NCI-H446 treated with DMSO at 0.1 percent for 48 hours (cell line): ENCODE measurements at places on chromosomes 5 and 9.

DNA sequence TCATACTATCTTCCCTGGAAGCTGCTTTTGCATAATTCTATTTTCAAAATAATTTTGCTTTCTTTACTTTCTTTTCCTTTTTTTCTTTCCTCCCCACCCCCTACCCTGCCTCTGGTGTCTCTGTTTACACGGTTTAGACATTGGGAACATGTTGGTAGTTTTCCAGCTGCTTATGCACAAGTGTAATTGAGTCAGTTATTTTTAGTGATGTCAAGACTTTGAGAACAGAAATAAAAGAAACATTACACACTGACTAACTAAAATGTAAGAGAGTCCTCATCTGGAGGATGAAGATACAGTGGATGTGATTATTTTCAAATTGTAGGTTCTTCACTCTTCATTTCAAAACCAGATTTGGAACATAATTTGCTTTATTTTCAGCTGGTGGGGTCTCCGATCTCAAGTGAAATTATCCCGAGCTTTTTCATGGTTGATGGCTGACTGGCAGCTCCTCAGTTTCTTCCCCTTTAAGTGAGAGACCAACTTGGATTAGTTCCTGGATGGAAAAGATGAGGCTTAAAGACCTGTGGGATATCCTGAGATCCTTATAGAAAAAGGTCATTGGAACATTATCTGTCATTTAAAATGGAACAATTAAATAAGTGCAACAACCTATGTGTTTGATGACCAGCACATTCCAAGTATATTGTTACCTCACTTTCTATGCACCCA is 154.4 kb upstream of the ZNF462 start:
- no peak for DNase-seq

GRCh38 chr5:82295959-82296531 is 17.9 kb upstream of the RPS23 start:
- DNase-seq = no peak

DNA sequence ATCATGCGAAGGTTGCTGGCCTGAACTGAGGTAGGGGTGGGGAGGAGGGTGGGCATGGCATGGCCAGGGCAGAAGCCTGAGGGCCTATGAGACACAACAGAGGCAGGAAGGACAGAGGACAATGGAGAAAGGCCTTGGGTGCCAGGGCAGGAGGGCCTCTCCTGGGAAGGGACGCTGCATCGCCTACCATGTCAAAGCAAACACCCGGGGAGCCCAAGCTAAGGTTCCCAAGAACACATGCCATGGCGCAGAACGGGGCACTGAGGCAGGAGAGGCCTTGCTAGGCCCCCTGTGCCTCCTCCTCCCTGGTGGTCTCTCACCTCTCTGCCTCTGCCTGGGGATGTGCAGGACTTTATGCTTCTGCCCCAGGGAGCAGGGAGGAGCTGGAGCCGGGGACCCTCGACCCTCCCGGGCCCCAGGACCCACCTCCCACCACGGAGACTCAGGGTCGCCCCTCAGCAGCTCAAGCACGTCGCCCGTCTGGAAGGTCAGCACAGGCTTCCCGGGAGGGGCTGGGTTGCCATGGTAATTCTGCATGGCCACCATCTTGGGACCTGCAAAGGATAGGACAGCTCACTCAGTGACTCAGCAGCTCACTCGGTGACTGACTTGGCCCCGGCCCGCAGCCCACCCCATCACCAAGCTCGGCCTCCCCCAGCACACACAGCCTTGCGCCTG is 40.3 kb upstream of the SARDH start:
- no peak for DNase-seq

DNA sequence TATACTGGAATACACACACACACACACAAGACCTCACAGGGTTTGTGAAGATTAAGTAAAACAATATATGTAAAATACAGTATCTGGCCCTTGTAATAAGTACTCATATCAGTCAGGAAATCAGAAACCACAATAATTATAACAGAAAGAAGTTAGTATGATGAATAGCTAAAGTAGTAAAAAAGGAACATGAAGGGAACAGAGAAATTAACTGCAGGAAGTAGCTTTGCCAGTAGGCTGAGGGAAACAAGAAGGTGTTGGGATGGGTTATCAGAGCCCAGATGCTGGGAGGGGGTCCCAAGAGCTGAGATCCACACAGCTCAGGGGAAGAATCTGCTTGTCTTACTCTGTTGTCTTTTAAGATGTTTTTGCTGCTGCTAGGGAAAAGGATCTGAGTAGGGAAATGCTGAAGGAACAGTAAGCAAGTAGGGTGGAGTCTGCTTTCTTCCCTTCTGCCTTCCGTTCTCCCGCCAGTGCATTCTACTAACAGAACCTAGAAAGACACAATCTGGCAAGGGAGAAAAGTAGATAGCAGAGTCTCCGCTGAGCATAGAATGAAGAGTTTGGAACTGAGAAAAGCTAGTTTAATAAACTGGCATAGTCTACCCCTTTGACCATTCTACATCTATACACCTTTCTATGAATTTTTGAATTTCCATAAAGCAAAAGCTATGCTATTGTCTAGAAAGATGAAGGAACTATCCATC is 55.3 kb upstream of the ALDH1A1 start:
- DNase-seq = no peak

- DNase-seq = peak; percentile 18
These were observed 2.1 kb downstream of the MSANTD3 start for GRCh38 chr9:100428871-100429654.

GRCh38 chr5:124195411-124195810 is 551.0 kb downstream of the ZNF608 start:
- no peak for DNase-seq

GRCh38 chr5:120252839-120253238 is 211.3 kb upstream of the PRR16 start:
- peak; percentile 20 for DNase-seq

DNA sequence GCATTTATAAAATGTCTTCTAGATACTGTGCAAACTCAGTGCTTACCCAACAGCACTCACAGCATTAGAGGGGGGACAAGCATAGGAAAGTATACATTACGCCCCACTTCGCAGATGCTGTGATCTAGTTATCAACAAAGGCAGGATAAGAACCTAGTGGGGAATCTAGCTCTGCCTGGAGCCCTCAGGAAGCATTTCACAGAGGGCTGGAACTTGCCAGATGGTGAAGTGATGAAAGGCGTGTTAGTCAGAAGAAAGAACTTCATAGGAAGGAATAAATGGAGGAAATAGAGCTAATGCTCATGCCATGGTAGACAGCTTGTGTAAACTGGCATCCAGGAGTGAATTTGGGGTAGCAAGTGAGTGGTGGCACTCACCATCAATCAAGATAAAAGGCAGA is 25.8 kb downstream of the DIRAS2 start:
- peak; percentile 46 for DNase-seq

DNA sequence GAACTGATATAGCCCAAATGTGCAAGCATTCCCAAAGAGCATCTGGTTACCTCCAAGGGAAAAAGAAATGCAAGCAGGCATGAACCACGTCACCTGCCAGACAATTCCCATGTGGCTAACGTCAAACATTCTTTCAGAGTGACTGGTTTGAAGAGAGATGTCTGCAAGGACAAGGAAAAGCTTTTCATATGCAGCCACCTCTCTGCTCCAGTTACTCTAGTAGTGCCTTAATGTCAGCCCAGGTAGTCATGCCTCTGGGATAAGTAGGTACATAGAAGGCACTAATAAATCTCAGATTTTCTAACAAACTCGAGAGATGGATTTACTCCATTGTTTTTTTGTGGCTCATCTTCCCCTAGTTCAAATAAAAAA is 96.8 kb upstream of the IFNK start:
- DNase-seq = no peak

DNA sequence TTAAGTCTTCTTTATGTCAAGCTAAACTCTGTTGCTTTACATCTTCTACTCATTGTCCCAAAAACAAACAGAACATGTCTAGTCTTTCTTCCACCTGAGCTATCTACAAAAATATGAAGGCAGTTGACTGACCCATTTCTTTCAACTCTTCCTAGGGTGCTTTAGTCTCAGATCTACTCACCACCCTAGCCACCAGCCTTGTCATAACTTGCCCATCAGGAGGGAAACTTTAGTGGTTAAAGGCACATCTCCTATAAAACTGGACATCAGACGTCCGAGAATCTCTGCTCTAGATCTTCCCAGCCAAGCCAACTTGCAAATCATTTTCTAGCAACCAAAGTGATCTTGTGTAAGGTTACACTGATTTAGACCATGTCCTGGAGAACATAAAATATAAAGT is 205.0 kb downstream of the ACTL7B start:
- no peak for DNase-seq

GRCh38 chr5:67793418-67793817 is 422.1 kb upstream of the PIK3R1 start:
- no peak for DNase-seq

DNA sequence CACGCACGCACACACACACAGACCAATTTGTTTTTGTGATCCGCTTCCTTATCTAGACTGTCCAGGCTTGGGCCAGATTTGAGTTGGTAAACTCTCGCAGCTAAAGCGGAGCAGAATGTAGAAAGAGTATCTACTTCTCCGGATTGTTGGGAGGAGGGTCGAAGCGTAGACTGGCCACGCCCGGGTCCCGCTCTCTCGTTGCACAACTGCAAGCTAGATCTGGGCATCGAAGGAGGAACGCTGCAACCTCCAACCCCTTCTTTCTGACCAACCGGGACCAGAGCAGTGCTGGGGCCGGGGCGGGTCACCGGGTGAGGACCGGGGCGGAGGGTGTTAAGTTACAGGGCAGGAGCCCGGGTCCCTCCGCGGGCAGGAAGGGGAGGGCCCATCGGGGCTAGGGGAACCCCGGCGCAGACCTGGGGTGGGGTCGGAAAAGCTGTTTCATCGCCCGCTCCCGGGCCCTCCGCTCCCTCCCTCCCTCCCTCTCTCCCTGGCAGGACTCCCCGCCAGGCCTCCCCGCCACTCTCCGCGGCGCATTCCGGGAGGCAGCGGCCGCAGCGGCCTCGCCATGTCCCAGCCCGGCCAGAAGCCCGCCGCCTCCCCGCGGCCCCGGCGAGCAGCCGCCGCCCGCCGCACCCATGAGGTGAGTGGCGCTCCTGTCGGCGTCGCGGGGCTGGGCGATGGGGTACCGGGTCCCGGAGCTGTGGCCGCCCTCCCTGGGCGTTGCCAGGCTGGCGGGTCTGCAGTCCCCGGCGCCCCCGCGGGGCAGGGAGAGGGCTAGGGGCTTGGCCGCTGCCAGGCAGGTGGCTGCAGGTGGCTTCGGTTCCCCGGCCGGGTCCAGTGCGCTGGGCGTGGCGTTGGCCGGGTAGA is at the start of gene CAST:
Gene CAST, plus strand, starts transcription at position 522 of the 870 bp plus-strand sequence. Its CDS starts 47 bp downstream, at position 569.
- no peak for DNase-seq

- DNase-seq = no peak
These were observed 1.6 kb downstream of the ANXA2R start for GRCh38 chr5:43038496-43038989.

GRCh38 chr9:121055642-121056143 is 5.6 kb upstream of the C5 start:
- no peak for DNase-seq

- DNase-seq = no peak
These were observed 42.1 kb upstream of the EEIG1 start for GRCh38 chr9:128022886-128023285.

- no peak for DNase-seq
These were observed 90.3 kb upstream of the RANBP6 start for GRCh38 chr9:6105738-6106137.

- DNase-seq = no peak
These were observed 6.6 kb upstream of the PRXL2C start for GRCh38 chr9:96661711-96662110.

DNA sequence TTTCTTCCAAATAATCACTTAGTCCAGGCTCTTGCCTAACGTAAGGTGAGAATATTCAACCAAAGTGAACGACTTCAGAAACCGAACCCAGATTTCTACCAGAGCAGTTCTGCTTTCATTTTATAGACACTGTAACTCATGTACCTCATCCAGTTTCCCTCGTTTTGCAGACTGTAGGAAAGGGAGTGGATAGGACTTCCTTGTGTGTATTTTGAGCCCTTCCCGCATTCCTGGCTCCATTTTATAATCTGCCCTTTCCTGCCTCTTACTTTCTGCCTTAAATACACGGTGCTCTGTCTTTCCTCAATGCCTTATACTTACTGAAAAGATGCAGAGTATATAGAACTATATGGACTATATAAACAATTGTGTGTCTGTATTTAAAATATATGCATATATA is 20.8 kb downstream of the MINAR2 start:
- DNase-seq = no peak

- no peak for DNase-seq
These were observed 105.5 kb upstream of the PRLR start for GRCh38 chr5:35335752-35336151.

DNA sequence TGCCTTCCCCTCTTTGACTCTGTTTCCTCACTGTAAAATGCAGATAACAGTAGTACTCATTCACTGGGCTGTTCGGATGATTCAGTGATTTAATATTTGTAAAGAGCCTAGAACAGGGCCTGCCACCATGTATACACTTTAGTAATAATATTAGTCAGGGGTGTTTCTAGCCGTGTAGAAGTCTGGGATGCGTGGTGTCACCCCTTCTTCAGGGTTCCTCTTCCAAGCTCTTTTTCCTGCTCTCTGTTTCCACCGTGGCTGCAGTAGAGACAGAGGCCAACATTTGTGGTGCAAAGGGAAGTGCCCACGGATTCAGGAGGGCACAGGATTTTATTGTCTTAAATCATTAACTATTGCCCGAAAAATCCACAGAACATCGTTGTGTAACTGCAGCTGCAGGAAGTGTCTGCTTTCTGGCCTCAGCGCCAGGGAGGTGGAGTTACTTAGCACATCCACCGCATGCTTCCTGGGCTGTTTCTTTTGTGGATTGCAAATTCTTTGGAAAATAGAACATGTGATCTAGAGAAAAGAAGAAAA is 61.7 kb downstream of the TRIO start:
- DNase-seq = no peak

DNA sequence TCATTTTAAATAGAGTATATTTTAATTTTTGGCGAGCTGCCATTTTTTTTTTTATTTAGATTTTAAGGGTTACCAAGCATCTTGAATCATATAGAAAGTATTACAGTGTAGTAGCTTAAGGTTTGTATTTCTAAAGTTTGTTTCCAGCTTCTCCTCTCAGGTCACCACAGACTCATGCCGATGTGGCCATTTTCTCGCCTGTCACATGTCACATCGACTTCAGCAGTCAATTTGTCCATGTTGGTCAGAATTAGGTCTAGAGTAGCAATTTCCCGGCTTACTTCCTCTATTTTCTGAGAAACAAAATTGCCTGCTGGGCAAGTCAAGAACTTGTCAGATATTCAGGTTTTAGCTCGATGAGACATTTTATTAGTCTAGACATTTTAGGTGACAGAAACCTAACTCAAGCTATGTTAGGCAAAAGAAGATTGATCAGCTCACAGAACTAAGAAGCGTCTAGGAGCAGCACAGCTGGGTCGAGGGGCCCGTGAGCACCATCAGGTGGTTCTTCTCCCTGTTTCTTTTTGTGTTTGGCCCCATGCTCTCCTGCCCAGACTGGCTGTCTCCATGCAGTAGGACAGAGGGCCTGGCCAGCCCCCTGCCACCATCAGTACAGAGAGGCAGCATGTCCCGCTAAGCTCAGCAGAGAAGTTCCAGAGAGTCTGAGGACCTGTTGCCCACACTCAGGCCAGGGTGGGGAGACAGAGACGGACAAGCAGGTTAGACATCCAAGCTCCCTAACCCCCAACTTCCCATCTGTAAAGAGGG is 48.4 kb upstream of the AFAP1L1 start:
- no peak for DNase-seq
